ENCODE measurements at places on chromosomes 5 and 9.

DNA sequence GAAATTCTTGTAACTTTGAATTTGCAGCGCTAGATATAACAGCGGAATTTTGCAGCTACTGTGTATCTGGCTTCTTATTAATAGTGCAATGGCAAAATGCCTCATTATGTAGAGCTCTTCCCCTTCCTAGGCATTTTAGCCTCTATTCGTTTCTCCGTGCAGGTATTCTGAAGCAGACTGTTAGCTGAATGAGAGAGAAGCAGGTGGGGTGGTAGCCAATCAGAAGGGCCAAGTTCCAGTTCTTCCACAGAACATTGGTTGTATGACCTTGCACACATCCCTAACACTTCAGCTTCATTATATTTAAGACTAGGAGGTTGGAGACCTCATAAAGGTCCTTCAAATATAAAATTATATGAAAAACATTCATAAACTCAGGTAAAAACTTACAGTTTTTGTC, 1.2 kb upstream of the VPS13A start:
- no peak for DNase-seq

GRCh38 chr5:97006454-97007060, 70.7 kb downstream of the LNPEP start:
- DNase-seq = no peak

- peak; percentile 23 for DNase-seq
These were observed 134.5 kb downstream of the FANCC start for GRCh38 chr9:95182854-95183563.

- DNase-seq = no peak
These were observed 104.0 kb upstream of the SSBP2 start for GRCh38 chr5:81854915-81855314.

DNA sequence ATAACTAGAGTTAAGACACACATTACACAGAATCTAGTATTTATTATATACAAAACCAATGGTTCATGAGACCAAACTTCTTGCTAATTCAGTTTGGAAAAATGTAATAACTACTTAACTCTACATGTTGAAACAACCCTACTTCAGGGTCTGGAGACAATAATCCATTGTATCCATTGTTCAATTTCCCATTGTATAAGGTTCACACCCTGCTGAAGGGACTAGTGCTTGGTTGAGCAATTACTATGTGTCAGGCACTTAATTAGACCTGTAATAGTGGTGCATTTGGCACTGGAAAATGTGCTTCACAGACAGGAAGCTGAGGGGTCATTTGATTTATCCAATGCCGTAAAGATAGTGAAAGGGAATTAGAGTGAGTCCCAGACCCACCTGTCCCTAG, 114.3 kb upstream of the PAPPA start:
- DNase-seq = no peak

DNA sequence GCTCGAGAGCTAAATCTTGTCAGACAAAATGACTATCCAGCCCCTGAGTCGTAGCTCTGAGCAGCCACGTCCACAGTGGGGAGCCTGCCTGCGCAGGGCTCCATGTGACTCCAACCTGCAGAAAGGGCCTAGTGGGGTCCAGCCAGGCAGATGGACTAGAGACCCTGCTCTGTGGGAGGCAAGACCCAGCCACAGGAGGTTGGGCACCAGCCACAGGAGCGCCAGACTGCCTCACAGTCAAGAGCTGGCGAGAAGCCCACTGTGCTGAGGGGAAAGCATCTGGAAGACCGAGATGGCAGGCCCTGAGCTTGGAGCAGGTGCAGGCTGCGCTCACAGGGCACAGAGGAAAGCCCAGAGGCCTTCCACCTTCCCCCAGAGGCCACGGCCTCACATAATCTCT, 61.4 kb downstream of the C5orf15 start:
- no peak for DNase-seq

DNA sequence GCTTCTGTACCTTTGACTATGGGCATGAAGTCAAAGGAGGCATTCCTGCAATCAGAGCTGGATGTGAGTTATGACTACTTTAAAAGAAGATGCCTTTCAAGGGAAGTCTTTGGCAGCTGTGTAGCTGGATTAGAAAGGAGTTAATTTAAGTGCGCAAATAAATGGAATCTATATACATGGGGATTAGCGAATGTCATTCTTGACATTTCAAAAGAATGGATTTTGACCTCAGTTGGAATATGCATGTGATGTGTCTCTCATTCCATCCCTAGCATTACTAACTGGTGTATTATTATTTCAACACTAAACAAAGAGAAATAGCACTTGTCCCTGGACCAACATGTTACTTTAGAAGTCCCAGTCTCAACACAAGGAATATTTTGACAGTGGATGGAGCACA, 359.6 kb upstream of the SLC24A2 start:
- DNase-seq = no peak

GRCh38 chr9:134316449-134317160, 9.7 kb upstream of the RXRA start:
- no peak for DNase-seq

GRCh38 chr5:114362977-114363761, 1.3 kb downstream of the KCNN2 start:
- peak; percentile 85 for DNase-seq

DNA sequence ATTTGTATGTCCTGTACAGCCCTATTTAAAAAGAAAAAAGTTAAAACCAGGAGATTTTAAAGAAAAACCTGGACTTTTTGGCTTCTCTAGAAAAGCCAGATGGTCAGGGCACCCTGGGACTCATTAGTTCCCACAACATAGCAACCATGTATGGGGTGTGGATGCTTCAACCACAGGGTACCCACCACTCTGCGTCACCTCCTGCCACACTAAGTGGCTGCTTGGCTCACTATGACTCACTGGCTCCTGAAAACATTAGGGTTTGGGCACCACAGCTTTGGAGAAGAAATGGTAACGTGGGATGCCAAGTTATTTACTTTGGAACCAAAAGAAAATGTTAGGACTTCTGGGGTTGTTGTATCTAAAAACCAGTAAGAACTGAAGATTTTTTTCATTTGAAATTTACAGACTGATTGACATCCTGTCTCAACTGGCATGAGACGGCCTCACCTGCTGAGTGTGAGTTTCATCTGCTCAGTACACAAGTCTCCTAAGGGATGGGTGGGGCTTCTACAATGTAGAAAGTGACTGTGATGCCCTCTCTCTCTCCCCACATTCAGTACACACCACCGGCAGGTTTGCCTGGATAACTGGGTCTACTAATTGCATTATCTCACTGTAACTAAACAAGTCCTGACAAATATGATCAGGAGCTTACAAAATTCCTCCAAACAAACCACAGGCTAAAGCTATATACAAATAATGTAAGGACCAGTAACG, 103.9 kb downstream of the ESM1 start:
- no peak for DNase-seq

- no peak for DNase-seq
These were observed at the start of gene LHX3 for GRCh38 chr9:136204838-136205706. TSS of gene LHX3 (minus strand) at chr9:136205128. CDS start at chr9:136205012, 116 bp downstream.

DNA sequence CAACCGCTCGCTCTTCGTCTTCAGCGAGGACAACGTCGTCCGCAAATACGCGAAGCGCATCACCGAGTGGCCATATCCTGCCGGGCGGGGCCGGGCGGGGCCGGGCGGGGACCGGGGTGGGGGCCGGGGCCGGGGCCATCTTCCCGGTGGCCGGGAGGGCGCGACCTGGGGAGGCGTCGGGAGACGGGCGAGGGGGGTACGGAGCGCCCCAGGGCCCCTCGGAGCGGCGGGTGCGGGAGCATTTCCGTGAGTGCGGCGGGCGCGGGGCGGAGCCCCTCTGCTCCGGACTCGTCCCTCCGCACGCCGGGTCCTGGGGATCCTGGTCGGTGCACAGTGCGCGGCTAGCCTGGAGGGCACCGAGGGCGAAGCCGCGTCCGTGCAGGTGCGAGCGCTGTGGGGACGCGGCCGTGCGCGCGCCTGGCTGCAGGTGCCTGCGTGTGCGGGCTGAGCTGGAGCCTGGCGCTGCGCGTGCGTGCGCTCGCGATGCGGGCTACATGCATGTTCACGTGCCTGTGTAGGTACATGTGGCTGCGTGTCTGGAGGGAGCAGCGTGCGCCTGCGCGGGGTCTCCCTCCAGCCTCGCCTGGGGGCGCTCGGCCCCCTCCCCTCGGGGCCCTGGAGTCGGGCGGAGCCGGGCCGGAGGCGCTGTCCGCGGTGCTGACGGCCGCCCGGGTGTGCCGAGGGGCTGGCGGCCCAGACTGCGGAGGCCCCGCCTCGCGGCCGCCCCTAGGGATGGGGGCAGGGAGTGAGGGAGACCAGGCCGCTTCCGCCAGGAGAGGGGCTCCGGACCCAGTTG, 762 bp downstream of the CACNA1B start:
- DNase-seq = peak; percentile 86

DNA sequence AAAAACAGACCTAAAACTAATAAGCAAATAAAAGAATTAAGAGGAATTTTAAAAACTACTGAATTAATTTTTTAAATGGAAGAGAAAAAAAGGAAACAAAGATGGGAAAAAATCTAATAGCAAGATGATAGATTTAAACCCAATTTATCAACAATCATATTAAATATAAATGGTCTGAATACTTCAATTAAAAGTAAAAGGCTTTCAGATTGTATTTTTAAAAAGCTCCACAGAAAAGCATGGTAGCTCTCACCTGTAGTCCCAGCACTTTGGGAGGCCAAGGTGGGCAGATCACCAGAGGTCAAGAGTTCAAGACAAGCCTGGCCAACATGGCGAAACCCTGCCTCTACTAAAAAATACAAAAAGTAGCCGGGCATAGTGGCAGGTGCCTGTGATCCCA, 11.3 kb upstream of the TSLP start:
- no peak for DNase-seq

GRCh38 chr9:87097238-87097637, 149.9 kb upstream of the GAS1 start:
- DNase-seq = no peak

DNA sequence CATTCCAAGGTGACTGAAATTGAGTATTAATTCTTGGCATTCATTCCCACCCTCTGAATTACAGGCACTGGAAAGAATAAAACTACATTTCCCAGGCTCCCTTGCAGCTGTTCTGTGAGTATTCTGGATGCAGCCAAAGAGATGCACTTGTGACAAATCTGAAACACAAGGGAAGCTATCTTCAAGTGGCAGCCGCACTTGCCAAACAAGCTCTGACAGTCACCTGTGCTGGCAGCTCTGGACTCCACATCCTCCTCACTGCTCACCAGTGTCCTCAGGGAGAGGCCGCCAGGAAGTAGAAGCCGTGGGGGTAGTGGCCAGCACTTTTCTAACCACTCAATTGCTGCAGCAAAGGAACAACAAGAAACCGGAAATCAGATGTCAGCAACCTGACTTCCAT, 275.0 kb downstream of the NR2F1-AS1 start:
- DNase-seq = peak; percentile 37

- no peak for DNase-seq
These were observed 96.8 kb downstream of the RAPGEF6 start for GRCh38 chr5:131538177-131538593.

DNA sequence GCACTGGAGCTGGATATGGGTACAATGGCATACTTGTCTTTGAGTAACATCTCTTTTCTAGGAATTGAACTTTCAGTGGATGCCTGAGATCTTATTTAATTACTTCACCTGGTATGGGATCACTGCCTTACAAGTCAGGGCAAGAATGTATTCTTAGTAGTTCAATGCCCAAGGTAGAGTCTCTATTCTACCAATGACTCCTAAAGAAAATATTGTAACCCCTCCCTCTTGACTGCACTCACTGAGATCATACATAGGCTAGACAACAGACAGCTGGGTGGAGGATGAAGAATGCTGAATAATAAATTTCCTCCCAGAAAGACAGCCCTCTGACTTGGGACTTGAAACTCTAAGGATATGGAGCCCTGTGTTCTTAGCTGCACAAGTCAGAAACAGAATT, 1216.3 kb upstream of the ACO1 start:
- DNase-seq = no peak

DNA sequence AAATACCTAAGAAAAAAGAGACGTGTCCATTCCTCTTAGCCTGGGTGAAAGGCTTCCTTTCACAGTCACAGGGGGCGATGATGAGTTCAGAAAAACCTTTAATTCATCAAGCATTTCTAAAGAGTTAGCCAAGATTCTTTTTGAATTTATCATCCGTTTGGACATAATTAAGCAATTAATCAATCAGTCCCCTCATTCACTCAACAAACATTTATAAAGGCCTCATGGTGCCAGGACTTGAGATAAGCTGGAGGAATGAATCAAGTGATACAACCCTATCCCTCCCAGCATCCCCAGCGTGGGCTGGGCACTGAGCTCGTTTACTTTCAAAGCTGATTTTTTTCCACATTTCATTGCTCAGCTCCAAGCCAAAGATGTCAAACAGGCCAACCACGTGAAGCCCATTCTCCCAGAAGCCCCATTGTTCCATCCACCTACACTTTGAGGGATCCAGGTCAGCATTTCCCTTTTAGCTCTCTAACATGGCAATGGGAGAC, 140.5 kb downstream of the SLIT3 start:
- no peak for DNase-seq

- no peak for DNase-seq
These were observed 44.9 kb upstream of the HCN1 start for GRCh38 chr5:45741110-45741509.

DNA sequence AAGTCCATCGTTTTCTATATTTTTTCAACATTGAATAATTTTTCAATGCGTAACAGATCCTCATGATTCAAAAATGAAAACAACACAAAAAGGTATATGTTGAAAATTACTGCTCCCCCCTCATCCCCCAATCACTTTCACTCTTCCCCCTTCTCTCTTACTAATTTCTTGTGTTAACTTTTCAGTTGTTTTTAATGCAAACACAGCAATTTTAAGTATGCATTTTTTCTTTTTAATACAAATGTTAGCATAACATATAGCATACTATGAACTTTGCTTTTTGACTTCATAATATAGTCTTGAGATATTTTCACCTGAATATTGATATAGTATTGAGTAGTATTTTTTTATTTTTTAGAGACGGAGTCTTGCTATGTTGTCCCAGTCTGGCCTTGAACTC, 41.1 kb upstream of the CAMK4 start:
- DNase-seq = no peak

GRCh38 chr9:3708751-3709150, 182.9 kb upstream of the RFX3 start:
- no peak for DNase-seq

DNA sequence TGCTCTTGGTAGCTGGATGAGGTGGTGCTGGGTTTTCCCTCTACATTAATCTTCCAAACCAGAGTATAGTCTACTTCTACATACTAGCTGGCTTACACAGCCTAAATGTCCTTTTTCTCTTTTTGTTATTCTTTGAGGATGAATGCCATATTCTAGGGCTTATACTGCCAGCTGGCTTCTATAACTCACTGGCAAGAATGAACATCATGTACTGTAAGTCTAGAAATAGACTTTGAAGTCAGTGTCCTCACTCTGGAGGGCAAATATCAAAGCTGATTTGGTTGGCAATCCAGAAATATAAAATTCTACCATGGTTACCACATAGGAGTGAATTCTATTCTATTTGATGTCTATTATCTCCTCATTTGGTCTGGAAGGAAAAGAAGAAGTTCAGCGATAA, 251.7 kb upstream of the TYRP1 start:
- DNase-seq = no peak

GRCh38 chr9:35042081-35042604, 30.3 kb downstream of the VCP start:
- no peak for DNase-seq

Measured in retina (tissue), 1 donor.